ENCODE measurements at places on chromosomes 12 and 14. TPM values are rescaled to one million over a fixed set of nuclear protein-coding genes. Genes with fewer than 3 reads are reported as not detected.

The KLRK1 gene
- not detected for total RNA-seq

The TTC7B gene
- 43.6 TPM for total RNA-seq

The GLRX5 gene
- 94.1 TPM for total RNA-seq

The HEBP1 gene
- 13.0 TPM for total RNA-seq

GRCh38 chr12:80154261-80154660 lies 54.9 kb downstream of the OTOGL start:
- no peak for DNase-seq

DNA sequence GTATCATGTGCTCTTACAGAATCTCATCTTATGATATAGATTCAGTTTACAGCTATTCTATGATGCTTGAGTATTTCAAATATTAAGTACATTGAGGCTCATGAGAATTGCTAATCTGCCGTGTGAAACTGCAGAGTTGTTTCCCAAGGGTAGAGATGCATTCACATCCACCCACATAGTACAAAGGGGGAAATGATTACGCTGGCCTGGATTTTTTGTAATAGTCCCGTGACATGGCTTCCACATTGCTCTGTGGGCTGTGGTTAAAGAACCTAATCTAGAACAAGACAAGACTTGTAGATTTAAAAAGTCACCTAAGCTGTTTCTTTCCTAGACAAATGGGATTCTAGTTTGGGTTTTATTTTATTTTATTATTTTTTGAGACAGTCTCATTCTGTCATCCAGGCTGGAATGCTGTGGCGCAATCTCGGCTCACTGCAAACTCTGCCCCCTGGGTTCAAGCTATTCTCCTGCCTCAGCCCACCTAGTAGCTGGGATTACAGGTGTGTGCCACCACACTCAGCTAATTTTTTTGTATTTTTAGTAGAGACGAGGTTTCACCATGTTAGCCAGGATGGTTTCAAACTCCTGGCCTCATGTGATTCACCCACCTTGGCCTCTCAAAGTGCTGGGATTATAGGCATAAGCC lies 13.0 kb upstream of the RIOX1 start:
- DNase-seq = no peak

- no peak for DNase-seq
Measured at GRCh38 chr12:45270951-45271350, 55.1 kb downstream of the ANO6 start.

GRCh38 chr12:64506955-64507354 lies 55.0 kb downstream of the TBK1 start:
- DNase-seq = no peak

GRCh38 chr12:123782997-123783792 lies 21.1 kb downstream of the DNAH10 start:
- no peak for DNase-seq

GRCh38 chr12:7061138-7061537 lies 620 bp downstream of the C1S start:
- no peak for DNase-seq

DNA sequence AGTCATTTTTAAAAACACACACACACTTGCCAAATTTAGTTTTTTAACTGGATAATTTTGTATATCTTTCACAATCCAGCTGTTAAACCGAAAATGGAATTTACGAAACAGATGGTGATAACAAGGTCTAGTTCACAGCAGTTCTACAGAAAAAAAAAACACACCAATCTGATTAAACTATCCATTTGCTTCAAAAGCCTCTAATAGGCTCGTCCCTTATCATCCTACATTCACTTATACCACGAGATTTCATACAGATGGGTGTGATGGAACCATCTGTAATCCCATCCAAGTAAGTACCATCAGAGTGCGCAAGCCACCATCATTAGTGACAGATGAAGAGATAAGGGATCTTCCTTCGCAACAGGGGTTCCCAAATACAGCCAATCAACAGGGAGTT lies 20.1 kb downstream of the GCH1 start:
- no peak for DNase-seq

GRCh38 chr14:58665773-58666500 lies 28.2 kb downstream of the DACT1 start:
- DNase-seq = no peak

- DNase-seq = no peak
Measured at GRCh38 chr14:46818147-46818546, 166.6 kb upstream of the RPL10L start.
